Glomerular endothelial cell (primary cell): ENCODE measurements at places on chromosomes 6 and 20. TPM values are rescaled to one million over a fixed set of nuclear protein-coding genes. Genes with fewer than 3 reads are reported as not detected.

DNA sequence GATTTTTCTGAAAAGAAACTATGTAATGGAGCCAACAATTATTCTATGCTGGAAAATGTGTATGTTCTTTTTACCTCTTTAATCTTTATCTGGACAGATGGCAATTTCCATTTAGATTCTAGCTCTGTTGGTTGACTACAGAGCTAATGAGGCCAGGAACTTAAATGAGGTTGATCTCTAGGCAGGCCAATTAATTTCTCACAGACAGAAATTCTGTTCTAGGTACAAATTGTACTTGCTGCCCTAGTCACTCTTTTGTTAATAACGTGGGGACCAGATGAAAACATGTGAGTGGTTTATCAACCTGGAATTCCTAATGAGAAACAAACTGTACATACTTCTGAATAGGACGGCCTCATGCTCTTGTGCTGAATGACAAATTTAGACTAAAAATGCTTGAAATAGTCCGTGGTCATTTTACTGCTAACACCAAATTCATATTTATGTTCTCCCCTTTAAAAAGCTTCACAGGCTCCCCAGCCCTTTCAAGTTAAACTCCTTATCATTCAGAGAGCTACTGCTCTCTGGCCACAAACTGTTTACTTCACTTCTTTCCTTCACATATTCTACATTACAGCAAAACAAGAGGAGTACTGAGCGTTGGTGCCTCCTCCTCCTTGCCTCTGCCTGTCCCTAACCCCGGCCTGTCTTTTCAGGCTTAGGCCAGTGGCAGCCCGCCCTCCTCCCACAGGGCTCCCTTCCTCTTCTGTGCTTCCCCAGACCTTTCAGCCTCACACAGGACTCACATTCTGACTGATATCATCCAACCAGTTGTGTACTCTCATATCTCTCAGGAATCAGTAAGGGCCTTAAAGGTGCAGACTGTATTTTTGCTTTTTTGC is 41.4 kb downstream of the DTNBP1 start:
- DNase-seq = no peak

- no peak for DNase-seq
Observed at GRCh38 chr20:43563429-43563828, 4.6 kb downstream of the SGK2 start.

- no peak for DNase-seq
Observed at GRCh38 chr20:4563534-4563933, 158.2 kb upstream of the PRND start.

- DNase-seq = no peak
Observed at GRCh38 chr20:13684566-13685222, 46.0 kb upstream of the TASP1 start.

DNA sequence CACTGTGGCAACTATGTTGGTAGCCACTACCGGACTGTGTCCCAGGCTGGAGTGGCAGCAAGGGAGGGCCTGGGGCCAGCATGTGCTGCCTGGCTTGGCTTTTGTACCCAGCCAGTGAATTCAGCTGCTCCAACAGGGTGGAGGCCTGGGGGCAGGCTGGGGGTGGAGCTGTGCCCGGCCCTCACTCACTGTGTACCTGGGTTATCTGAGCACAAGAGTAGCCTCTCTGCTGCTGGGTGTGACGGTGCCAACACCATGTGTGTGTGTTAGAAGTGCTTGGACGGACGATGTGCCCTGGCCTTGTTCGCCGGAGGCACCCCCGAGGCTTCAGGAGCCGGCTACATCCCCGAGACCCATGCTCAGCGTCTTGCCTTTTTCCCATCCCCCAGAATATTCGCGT is 49.2 kb downstream of the EFCAB8 start:
- no peak for DNase-seq

DNA sequence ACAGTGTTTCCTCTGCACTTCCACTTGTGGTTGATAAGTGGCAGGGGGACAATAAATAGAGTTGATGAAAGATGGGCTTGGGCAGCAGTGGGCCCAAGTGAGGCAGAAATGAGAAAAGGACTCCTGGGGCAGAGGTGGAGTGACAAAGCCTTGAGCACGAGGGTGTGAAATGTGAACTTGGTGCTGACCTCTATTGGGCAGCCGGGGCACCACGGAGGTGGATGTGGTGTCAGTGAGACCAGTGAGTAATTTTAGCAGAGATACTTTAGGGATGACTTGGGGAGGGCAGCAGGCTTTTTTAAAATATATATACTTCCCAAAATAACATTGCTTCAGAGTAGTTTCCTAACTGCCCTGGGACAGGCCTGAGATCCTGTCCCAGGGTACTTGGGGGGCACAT is 30.6 kb upstream of the MYLK2 start:
- DNase-seq = no peak

- DNase-seq = no peak
Observed at GRCh38 chr20:34773726-34774125, 51.7 kb downstream of the NCOA6 start.

- peak; percentile 71 for DNase-seq
Observed at GRCh38 chr20:51373713-51374455, 168.6 kb downstream of the NFATC2 start.

The BMP7 gene
- total RNA-seq = 3.6 TPM in 1 of 2 replicates, not detected in the other

GRCh38 chr6:159919011-159919511 is 28.3 kb downstream of the MAS1 start:
- DNase-seq = no peak
